ENCODE measurements at places on chromosomes 6 and 20. TPM values are rescaled to one million over a fixed set of nuclear protein-coding genes. Genes with fewer than 3 reads are reported as not detected.

DNA sequence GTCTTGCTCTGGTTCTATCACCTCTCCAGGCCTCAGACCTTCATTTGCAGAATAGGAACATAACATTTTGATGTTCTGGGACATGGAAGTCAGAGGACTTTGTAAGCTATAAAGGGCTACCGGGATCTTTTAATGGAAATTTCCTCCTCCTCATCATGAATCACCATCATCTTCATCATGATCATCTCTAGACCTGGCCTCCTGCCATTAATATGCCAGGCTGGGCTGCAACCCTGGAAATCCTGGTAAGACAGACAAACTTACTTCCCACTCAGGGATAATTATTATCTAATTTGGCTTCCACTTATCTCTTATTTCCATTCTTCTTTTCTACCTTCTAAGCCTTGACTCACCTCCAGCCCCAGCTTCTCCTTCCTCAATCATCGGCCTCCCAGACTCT is 41.0 kb upstream of the MRPS18A start:
- peak; percentile 56 for DNase-seq

- no peak for DNase-seq
Measured at GRCh38 chr6:89952105-89952671, 57.9 kb downstream of the GJA10 start.

Gene UBR2
- total RNA-seq: 16.6 TPM

- DNase-seq: no peak
Measured at GRCh38 chr20:34362502-34363061, 491 bp upstream of the ITCH start.

DNA sequence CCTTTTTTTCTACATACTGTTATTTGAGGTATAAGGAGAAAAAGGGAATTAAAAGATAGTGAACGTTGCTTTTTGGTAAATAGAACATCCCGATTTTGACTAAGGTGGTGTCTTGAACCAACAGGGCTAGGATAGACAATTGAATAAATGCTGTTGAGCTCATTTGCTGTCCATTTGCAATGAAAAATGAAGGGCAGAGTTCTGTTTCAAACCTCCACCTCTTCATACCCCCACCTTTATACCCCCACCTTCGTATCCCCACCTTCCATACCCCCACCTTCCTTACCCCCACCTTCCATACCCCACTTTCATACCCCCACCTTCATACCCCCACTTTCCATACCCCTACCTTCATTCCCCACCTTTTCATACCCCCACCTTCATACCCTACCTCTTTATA is 93.4 kb upstream of the NAA20 start:
- no peak for DNase-seq

DNA sequence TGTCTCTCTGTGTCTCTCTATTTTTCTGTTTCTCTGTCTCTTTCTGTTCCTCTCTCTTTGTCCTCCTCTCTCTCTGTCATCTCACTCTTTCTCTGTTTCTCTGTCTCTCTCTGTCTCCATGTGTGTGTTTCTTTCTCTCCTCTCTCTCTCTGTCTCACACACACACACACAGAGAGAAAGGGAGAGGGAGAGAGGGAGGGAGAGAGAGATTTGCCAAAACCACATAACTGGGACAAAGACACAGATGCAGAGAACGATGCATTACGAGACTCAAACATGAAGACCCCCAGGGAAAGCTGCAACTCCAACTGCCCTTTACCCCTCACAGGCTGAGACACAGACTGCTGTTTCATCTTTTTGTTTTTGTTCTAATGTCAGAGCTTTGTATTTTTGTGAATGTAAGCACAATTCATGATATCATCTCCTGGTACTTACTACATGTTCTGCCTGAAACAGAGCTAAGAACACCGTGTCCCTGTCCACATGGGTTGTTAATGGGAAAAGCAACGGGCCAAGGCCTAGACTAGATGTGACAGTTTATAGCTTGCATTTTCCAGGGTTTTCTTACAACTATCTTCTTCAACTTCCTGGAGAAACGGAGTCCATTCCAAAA is 177.1 kb upstream of the ARID1B start:
- no peak for DNase-seq

DNA sequence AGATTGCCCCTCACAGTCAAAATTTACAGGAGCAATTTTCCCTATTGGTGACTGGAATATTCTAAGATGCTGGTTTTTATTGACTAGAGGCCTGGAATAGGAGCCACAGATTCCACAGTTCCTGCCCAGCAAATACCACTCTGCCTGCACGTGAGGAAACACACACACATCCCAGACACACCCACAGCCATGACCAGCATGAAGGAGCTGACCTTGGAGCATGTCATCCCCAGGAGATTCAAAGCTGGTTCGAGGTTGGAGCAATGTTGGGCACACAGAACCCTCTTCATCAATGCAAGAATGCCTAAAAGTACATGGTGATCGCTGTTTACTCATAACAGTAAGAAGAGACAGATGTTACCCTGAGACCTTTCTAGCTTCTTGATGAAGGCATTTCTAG is 244.6 kb upstream of the FOXQ1 start:
- DNase-seq: no peak

GRCh38 chr20:36472637-36473090 is 68.7 kb upstream of the MYL9 start:
- DNase-seq: peak; percentile 58

DNA sequence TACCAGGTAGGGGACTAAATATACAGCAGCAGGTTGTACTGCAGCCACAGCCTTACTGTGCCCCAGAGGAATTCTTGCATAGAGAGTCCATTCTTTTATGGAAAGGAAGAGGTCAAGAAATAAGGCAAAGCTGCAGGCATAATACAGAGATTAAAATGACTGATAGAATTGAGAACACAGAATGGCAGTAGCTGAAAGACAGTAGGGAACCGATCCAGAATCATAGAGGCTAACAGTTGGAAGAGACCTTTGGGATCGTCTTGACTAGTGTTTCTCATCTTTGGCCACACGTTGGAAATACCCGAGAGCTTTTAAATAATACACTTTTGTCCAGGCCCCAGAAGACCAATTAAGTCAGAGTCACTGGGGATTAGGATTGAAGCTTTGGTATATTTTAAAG is 492.6 kb upstream of the SOX4 start:
- DNase-seq: no peak

DNA sequence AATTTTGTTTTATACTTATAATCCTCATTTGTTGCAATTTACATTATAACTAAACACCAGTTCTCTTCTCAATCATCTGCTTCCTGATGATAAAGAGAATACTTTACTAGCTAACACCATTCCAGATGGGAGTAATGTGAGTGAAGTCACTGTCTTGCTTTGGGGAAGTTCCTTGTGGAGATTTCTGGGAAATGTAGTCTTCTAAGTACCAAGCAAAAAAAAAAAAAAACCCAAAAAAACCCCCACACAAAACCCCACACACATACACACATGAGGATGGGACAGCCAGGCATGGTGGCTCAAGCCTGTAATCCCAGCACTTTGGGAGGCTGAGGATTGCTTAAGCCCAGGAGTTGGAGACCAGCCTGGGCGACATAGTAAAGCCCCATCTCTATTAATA is 2.2 kb upstream of the SNPH start:
- DNase-seq: peak; percentile 16

DNA sequence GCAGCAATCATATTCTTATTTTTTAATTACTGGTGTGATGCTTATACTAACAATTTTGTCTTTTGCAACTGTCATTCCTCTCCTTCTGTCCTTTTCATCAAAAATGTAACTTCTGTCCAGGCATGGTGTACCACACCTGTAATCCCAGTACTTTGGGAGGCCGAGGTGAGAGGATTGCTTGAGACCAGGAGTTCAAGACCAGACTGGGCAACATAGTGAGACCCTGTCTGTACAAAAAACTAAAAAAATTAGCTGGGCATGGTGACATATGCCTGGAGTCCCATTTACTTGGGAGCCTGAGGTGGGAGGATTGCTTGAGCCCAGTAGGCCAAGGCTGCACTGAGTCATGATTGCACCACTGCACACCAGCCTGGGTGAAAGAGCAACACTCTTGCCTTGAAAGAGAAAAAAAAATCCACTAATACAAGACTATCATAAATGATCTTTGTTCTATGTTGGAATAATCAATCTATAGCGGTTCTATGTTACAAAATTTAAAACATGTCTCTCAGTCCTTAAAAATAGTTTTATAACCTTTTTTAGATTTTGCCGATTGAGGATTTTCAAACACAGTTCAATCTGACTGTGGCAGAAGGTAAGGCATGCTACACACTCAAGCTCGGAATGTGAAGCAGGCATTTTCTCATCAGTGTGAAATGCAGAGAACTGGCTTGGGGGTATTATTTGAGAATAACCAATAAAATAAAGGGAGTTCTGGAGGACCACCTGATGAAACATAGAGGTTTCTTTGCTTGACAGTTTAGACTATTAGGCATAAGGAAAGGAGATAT is 70.4 kb downstream of the ENPP1 start:
- peak; percentile 16 for DNase-seq

DNA sequence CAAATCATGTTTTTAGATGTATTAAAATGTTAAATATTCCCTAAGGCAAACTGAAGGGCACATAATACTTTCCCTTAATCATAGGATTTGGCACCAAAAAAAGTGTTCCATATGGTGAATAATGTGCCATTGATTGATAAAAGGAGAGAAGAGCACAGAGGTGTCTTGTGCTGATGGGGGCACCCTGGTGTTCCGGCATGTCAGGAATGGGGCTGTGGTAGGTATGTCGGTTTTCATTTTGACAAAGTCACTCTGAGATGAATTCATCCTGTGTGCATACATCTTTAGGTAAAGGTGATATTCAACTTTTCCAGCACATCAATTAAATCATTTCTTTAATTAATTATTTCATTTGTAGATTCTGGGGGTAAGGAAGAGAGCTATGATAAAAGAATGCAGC is 36.8 kb downstream of the CENPW start:
- no peak for DNase-seq
